Right ventricle myocardium inferior (tissue), 1 donor: ENCODE measurements at places on chromosomes 13 and 19. TPM values are rescaled to one million over a fixed set of nuclear protein-coding genes. Genes with fewer than 3 reads are reported as not detected.

GSX1 gene
- total RNA-seq: not detected

ZNF837 gene
- 0.22 TPM for total RNA-seq

PLIN4 gene
- 241 TPM for total RNA-seq

GNG7 gene
- 26.7 TPM for total RNA-seq

GRIN3B gene
- 0.35 TPM for total RNA-seq

CBLC gene
- total RNA-seq: not detected

CYP4F2 gene
- not detected for total RNA-seq

KIR3DL1 gene
- total RNA-seq: not detected

GRCh38 chr13:30026093-30026492 is 175.7 kb upstream of the UBL3 start:
- no peak for DNase-seq

- no peak for DNase-seq
Measured at GRCh38 chr13:35092751-35093150, 150.7 kb downstream of the NBEA start.

DNA sequence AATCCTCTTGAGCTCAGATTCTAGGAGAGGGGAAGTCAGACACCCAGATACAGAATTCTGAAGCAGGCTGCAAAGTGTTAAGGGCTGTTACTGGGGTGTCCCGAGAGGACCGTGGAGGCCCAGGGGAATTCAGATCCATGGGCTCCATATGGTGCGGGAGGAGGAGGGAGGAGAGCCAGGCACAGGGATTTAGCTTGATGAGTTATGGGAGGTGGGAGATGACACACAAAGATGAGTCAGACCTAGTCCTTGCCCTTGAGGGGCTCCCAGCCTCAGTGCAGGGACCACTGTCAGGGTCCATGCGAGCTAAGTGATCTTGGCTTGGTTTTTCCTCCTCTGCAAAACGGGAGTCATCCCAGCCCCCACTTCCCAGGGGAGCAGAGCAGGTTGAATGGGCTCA is 14.4 kb upstream of the GIPR start:
- DNase-seq: no peak

GRCh38 chr13:22194106-22194805 is 523.4 kb downstream of the FGF9 start:
- no peak for DNase-seq

DNA sequence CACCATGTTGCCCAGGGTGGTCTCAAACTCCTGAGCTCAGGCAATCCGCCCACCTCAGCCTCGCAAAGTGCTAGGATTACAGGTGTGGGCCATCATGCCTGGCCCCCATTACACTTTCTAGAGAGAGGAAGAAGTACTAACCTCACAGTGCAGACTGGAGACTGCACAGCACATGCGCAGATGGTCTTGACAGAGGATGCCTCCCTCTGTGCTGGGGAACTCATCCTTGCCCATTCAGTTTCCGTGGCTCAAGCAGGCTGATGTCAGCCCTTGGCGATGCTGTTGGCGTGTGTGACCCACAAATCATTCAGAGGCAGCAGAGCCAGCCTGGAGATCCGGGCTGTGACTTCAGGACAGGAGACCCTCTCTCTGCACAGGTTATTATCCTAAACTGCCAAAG is 14.6 kb upstream of the FFAR2 start:
- no peak for DNase-seq

- no peak for DNase-seq
Measured at GRCh38 chr13:40615619-40616018, 50.8 kb downstream of the FOXO1 start.

DNA sequence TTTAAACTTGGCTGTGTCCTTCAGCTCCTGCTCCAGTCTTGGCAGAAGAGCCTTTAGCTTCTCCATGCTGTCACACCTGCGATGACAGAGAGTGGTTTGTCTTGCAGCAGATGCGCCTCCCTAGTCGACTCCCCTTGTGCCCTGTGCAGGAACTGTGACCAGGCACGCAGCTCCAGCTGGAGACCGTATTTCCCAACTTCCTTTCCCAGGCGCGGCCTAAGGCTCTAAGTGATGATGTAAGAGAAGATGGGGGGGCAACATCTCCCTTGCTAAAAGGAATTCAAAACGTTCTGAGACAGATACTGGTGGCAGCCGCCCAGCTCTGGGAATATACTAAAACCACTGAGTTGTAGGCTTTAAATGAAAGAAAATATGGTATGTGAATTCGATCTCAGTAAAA is 16.3 kb downstream of the DCUN1D2 start:
- no peak for DNase-seq

DNA sequence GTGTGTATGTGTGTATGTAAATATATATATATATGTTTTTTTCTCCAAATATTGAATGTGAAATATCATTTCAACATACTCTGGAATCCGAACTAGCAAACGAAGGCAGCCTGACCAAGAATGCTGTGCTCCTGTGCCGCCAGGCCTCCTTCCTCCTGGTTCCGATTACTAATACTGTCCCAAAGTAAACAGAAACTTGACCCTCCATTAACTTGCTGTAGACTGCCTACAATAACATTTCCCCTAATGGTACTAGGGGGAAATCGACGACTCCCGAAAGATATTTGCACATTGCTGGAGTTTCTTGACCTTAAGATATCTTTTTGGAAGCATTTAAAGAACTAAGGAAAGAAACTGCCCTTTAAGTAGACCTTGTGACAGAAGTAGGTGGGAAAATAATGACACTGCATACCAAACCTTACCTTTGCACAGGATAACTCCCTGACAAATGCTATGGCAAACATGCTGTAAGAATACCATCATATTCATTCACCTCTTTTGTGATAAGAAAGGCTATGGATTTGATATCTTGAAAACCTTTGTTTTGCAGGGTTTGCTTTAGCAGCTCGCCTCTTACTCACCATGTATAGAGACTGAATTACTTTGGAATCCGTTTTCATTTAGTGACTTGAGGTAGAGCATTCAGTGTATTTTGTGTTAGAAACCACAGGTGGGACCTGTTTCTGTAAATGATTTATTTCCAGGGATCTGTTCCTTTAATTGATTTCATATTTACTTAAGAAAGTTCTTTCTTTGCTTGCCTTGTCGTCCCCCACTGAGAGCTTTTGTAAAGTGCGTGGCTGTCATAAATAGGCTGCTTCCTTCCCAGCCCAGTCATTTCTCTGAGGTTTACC is 80.1 kb downstream of the KLF5 start:
- DNase-seq: no peak

DNA sequence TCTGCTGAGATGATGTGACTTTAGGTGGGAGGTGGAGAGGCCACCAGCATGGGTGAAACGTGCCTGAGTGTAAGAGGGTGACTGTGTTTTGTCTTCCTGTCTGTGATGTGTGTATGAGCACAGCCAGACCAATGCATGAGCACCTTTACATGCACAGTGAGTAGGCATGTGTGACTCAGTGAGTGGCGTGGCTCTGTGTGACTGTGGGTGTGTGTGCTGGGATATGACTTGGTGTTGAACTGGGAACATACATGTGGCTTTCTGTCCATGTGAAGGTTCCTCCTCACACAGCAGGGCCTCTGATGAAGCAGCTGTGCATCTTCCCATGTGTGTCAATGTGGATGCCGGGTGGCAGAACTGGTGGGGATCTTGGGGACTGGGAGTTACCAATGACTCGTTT is 19.9 kb upstream of the LGALS13 start:
- DNase-seq: no peak

DNA sequence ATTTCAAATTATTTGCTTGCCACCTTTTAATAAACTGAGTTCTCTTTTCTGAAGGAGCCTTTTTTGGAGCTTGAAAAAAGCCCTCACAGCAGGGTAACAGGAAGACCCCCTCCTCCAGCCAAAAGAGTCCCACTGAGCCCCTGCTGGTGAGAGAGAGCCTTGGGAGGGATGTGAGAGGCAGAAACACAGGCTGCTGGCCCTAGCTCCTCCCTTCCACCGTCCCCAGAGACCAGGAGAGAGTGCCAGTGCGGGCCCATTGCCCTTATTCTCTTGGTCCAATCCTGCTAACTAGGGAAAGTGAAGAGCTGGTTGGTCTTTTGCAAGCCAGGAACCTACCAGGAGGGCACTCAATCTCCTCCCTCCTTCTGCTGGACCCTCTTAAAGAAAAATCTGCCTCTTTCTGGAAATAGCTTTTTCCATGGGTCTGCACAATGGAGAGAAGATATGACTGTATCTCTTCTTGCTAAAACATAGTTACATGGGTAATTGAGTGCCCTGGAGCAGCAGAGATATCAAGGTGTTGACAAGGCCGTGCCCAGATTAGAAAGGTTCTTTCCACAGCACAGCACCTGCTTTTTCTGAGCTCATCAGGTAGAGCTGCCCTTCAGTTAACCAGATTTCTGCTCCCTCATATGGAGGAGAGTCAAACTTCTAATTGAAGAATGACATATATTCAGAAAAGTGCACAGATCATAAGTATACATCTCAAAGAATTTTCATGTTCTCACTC is 113.9 kb downstream of the LRCH1 start:
- peak; percentile 61 for DNase-seq

DNA sequence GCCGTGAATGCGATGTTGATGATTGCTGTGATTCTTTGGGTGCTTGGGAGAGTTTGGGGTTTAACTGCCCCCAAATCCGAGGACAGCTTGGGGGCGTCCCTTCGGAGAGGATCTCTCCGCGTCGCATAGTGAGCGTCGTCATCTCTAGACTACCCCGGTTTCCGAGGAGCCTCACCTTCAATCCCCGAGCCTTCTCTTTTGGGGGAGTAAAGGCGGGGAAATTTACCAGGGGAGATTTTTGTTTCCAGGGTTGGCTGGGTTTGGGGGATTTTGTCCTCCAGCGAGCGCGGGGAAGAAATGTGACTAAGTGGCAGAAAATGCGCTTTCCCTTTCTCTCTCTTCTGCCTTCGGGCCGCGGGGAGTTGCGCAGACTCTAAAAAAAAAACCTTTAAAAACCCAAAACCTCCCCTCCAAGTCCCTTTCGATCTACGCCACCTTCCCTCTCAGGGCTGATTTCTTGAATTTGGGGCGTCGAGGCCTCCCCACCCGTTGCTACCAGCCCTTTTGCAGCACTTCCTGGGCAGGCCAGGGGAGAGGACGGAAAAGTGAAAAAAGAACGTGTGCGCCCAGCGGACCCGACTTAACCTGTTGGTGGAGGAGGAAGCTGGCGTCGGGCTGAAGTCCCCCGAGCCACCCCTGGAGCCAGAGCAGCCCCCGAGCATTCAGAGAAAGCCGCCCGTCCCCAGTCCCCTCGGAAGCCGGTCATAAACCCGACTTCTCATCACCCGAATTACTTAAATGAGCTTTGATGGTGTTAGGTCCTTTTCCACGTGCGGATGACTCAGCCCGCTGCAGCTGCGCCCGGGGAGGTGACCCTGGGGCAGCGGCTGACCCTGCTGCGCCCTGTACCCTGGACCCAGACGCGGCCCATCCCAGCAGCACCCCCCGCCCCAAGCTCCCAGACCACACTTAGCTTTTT is 17.7 kb downstream of the NFIX start:
- peak; percentile 74 for DNase-seq

DNA sequence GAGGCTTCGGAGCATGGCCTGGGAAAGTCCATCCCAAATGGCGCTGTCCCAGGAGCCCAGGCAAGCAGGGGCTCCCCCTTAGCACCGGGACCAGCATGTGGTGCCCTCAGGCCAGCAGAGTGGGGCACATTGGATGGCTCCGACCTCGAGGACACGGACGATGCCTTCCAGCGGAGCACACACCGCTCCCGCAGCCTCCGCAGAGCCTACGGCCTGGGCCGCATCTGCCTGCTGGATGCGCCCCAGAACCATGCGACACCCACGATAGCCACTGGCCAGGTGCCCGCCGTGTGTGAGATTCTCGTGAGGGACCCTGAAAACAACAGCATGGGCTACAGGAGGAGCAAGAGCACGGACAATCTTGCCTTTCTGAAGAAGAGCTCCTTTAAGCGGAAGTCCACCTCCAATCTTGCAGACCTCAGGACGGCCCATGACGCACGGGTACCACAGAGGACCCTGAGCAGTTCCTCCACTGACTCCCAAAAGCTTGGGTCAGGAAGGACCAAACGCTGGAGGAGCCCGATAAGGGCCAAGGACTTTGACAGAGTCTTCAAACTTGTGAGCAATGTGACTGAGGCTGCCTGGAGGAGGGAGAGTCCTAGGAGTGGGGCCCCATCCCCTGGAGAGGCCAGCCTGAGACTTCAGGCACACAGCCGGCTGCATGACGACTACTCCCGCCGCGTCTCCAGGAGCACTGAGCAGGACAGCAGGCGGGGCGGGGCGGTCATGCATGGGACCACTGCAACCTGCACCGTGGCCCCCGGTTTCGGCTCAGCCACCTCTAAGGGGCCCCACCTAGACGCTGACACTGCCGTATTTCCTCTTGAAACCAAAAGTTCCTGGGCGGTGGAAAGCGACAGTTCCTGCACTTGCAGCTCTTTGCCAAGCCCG is 63.1 kb downstream of the SPATA13 start:
- peak; percentile 69 for DNase-seq
